ENCODE measurements at places on chromosomes 7 and 10. TPM values are rescaled to one million over a fixed set of nuclear protein-coding genes. Genes with fewer than 3 reads are reported as not detected.

DNA sequence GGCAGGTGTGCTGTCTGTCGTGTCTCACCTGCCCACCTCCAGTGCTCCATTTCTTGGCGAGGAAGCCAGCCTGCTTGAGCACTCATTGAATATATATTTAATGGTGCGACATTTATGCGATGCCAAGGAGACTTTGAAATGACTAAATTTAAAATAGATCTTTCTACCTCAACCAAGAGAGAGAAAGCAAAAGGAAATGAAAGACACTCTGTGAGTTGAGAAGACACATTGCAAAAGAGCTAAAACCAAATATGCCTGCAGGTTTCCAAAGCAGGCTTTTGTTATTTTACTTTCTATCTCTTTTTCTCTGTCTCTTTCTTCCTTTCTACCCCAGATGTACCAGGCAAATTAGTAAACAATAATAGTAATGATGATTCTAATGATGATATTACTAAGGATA lies 53.6 kb upstream of the AOAH start:
- no peak for DNase-seq

GRCh38 chr7:151631570-151631952 lies 111.9 kb upstream of the RHEB start:
- no peak for DNase-seq

- DNase-seq = no peak
Observed at GRCh38 chr7:4042402-4043045, 639.6 kb upstream of the FOXK1 start.

DNA sequence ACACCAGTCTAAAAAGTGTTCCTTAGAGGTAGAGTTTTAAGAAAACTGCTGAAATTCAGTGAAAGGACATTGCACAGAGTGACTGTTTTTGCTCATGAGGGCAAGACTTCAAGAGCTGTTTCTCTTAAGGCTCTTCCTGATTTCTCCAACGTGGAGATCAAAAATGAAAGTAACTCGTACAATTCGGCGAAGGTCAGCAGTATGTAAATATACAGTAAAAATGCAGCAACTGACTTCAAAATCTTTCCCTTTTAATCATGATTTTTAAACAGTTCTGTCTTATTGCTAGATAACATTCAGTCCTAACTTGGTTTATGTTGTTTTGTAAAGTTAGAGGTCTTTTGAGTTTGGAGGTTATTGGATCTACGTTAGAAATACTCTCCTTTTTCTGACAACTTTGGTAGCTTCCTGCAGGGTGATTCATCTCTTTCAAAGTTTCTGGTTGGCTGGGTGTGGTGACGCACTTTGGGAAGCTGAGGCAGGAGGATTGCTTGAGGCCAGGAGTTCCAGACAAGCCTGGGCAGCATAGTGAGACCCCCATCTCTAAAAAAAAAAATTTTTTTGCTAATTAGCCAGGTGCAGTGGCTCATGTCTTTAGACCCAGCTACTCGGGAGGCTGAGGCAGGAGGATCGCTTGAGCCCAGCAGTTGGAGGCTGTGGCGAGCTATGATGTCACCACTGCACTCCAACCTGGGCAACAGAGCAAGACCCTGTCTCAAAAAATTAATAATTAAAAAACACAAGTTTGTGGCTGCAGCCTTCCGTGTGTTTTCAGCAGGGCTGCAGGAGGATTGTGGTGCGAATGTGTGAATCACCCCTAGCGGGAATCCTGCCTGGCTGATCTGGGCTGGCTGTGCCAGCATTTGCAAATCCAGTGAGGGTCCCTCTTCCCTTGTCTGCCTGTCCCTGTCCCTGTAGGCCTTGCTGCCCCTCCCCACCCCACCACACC lies 29.2 kb upstream of the AP5Z1 start:
- peak; percentile 74 for DNase-seq

DNA sequence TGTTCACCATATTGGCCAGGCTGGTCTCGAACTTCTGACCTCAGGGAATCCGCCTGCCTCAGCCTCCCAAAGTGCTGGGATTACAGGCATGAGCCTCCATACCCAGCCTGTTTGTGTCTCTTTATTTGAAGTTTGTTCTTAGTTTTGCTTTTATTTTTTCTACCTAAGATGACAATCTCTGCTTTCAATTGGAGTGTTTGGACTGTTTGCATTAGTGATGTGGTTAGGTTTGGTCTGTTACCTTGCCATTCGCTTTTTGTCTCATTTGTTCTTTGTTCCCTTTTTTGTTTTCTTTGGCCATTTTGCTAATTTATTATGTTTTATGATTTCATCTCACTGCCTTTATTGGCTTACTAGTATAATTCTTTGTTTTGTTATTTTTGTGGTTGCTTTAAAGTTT lies 62.6 kb downstream of the ADCY1 start:
- no peak for DNase-seq

- DNase-seq = no peak
Observed at GRCh38 chr7:20304366-20304765, 26.3 kb upstream of the ITGB8 start.

DNA sequence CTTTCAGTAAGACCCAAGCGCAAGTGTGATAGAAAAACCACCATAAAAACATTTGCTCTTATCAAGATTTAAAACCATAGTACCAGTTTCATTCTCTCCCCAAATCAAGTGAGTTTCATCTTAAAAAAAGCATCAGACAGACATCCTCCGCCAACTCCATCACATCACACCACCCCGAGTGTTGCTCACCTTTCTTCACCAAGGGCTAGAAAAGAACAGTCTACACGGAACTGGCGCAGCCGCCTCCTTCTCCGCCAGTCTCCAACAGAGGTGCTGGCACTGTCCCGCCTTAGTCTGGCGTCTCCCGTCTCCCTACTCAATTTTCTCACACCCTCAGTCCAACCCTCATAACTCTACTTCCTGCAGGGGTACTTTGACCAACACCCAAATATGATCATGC lies 46.9 kb upstream of the WIPI2 start:
- no peak for DNase-seq

- DNase-seq = no peak
Observed at GRCh38 chr10:22893781-22894180, 34.1 kb upstream of the ARMC3 start.

- DNase-seq = no peak
Observed at GRCh38 chr10:1432161-1432560, 305.2 kb downstream of the ADARB2 start.

DNA sequence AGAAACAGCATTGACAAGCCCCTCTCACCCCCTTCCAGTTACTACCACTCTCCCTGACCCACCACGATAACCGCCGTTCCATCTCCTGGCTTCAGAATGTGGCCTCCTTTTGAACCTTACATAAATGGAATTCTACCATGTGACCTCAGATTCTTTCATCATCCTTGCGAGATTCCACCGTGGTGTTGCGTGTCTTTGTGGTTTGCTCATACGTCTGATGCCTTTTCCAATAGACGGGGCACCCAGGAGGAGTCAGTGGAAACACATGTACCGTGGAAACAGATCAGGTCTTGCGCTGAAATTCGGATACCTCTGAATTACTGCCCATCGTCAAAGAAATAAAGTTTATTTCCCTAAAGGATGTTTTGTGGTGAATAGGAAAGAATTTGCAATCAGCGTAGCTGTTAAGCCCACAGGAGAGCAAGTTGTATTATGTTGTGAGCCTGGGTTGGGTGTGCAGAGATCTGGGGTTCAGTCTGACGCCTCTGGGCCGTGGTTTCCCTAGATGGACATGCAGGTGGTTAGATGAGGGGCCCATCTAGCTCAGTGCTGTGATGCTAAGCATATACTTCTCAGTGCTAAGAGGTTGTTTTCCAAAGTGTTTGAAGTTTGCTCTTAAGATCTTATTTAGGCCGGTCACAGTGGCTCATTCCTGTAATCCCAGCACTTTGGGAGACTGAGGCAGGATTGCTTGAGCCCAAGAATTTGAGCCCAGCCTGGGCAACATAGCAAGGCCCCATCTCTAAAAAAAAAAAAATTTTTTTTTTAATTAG lies 29.1 kb downstream of the GTF2IRD1 start:
- peak; percentile 42 for DNase-seq

DNA sequence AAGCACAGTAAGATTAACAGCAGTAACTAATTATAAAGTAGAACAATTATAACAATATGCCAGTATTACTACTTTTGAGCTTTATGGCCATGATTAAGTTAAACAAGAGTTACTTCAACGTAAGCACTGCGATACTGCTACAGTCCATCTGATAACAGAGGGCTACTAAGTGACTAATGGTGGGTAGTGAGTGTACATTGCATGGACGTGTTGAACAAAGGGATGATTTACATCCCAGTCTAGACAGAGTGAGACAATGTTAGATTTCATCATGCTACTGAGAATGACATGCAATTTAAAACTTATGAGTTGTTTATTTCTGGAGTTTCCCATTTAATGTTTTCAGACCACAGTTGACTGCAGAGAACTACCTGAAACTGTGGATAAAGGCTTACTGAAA lies 45.6 kb downstream of the TPST1 start:
- DNase-seq = peak; percentile 57

- no peak for DNase-seq
Observed at GRCh38 chr7:140649556-140650205, 9.1 kb upstream of the DENND2A start.

The POM121C gene
- polyA plus RNA-seq = 39.9 TPM

The NEUROG3 gene
- polyA plus RNA-seq = not detected

The ANKRD61 gene
- polyA plus RNA-seq = 0.33 TPM
